ENCODE measurements at places on chromosomes 1 and 21.
A peak's percentile ranks its signal among the peaks of the same experiment; 100 is the strongest.

DNA sequence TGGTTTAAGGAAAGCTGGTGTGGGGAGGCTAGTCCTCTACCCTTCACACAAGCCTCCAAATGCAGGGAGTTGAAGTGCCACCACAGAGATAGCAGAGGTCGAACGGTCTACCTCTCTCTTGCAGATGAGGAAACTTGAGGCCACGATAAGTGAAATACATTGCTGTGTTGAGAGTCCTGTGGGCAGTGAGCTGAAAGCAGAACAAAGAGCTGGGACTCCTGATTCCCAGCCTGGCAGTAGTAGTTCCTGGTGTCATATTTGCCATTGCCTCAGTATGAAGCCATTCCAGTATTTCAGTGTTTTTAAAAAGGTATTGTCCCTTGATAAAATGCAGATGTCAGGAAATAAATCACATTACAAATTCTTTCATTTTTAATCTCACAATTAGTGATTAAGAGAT lies 28.6 kb downstream of the AK4 start:
- no peak for DNase-seq

DNA sequence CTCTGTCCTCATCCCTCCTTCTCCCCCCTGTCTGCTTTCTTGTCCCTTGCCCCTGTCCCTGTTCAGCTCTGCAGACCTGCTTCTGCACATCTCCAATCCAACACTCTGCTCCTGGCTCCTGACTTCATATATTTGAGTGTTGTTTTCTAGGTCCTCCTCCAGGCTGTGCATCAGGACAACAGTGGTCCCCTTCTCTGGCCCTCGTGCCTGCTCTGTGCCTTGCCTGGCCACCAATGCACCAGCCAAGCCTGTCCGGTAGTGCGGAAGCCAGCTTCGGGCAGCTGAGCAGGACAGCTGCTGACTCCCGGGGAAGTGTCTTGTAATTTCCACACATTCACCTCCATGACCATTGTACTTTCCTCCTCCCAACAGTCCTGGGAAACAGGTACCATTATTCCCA lies 203.4 kb upstream of the RAB4A start:
- no peak for DNase-seq

DNA sequence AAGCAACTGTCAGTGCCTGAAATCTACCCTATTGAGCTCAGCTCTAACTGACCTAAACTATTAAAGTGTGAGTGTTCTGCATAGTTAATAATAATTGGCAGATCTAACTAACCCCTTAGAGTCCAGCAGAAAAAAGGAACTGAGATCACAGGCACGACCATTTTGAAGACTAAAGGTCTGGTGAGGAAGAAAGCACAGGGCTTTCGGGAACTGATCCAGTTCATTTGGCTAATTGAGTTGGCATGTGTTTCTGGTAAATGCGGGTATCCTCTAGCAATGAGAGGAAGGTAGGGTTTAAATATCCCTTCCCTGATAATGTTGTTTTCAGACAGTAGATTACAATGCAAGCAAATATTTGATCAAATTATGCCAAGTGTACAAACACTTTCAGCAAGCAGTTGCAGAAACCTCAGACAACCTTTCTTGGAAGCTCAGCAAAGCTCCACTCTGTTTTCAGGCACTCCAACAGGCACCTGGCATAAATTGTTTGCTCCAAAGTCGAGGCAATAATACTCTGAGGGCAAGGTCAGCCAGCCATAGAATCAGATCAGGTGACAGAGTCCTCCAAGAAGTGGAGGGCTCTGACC lies 100.8 kb downstream of the KCNK1 start:
- DNase-seq, result no peak

- no peak for DNase-seq
Observed at GRCh38 chr1:200883118-200883517, 10.3 kb downstream of the GPR25 start.

DNA sequence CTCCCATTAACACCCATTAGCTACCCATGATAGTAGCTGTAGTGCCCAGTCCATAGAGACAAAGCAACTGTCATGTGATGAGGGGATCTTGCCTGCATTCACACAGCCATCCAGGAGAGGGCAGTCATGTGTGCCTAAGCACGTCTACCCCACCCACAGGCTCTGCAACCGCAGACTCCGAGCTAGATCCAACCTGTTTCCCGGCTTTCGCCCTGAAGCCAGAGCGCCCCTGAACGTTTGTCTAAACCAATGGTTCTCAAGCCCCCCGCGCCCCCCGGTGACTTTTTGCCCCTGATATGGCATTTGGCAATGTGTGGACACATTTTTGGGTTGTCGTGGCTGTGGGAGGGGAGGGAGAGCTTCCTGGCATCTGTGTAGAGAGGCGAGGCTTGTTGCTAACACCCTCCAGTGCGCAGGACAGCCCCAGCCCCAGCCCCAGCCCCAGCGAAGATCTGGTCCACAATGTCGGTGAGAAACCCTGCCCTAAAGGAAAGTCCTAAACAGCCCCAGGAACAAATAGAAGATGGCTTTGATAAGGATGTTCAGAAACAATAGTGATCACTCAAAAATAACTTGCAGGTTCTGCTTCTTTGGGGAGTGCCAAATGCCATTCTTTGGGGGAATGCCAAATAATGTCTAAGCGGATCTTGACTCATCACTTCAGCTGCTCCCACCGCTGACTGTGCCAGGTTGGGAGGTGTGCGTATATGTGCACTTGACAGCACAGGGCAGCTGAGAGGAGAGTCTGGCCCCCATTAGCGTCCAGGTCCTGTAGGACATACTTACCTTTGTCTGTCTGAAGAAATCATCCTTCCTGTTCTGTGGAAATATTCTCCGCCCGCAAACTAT lies 34.5 kb downstream of the SLC44A3 start:
- peak; percentile 83 for DNase-seq

DNA sequence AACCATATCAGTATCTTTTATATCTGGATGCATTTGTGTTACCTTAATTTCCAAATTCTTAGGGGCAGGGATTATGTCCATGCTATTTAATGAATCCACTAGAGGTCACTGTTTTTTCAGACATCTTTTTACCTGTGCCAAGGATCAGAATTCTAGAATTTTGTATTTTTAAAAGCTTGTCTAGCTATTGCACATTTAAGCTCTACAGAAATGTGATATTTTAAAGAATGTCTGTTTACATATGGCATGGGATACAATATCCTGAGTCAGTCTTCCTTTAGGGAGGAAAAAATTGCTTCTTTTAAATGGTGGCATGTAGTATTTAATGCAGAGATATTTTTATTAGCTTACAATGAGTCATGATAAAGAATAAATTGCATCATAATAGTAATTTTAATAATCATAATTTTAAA lies 11.3 kb downstream of the RPAP2 start:
- DNase-seq, result peak; percentile 38

Data from HuH-7 (cell line).